Right atrium auricular region (tissue), 2 donors: ENCODE measurements at places on chromosomes 2 and 18. TPM values are rescaled to one million over a fixed set of nuclear protein-coding genes. Genes with fewer than 3 reads are reported as not detected.

DNA sequence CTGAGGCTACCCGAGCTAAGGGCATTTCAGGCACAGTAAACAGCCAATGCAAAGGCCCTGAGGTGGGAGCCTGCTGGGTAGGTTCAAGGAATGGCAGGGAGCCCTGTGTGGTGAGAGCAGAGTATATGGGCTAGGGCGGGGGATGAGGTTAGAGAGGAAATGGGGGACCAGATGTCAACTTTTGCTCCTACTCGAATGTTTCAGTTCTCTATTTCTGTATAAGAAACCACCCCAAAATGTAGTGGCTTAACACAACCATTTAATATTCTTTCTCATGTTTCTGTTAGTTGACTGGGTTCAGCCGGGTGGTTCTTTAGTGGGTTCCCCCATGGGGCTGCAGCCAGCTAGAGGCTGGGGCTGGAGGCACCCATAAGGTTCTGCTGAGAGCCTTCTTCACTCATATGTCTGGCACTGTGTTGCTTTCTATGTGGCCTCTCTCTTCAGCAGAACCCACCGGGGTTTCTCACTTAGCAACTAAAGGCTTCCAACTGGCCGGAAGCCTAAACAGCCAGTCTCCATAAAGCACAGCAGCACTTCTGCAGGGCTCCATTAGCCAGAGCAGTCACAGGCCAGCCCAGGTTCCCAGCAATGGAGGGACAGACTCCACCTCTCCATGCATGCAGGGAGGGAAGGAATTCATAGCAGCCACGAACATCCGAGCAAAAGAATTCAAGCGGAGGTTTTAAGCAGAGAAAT lies 5.6 kb upstream of the ATOH8 start:
- DNase-seq: no peak

DNA sequence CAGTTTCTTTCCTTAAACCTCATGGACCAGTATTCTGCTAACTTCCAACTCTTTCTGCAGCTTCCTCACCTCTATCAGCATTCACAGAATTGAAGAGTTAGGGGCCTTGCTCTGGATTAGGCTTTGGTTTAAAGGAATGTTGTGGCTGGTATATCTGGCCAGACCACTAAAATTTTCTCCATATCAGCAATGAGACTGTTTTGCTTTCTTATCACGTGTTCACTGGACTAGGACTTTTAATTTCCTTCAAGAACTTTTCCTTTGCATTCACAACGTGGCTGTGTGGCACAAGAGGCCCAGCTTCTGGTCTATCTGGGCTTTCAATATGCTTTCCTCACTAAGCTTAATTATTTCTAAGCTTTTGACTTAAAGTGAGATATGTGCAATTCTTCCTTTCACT lies 33.4 kb downstream of the SP3 start:
- DNase-seq: no peak

DNA sequence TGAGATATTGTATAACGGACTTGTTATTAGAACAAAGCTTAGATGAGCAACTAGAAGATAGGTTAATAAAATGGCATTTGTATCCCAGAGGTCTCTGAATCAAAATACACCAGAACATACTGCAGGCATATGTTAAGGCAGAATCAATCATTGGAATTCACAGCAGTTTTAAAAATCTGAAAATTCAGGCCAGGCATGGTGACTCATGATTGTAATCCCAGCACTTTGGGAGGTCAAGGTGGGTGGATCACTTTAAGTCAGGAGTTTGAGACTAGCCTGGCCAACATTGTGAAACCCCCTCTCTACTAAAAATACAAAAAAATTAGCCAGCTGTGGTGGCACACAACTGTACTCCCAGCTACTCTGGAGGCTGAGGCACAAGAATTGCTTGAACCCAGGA lies 405.2 kb downstream of the ZEB2 start:
- no peak for DNase-seq

- no peak for DNase-seq
These were observed 167.7 kb downstream of the ANAPC1 start for GRCh38 chr2:111715987-111716904.

DNA sequence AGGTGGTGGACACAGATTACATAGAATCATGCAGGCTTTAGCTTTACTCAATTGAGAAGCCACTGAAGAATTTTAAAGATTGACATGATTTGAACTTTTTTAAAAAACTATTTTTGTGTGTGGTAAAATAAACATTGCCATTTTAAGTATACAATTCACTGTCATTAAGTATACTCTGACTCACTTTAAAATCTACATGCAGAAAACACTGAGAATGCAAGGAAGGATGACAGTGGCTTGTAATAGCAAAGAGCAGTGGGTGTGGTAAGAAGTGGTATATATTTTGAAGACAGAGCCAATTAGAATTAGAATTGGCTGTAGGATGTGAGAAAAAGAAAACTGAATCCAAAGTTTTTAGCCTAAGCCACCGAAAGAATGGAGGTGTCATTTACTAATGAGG lies 14.9 kb downstream of the TRMT61B start:
- DNase-seq: no peak

DNA sequence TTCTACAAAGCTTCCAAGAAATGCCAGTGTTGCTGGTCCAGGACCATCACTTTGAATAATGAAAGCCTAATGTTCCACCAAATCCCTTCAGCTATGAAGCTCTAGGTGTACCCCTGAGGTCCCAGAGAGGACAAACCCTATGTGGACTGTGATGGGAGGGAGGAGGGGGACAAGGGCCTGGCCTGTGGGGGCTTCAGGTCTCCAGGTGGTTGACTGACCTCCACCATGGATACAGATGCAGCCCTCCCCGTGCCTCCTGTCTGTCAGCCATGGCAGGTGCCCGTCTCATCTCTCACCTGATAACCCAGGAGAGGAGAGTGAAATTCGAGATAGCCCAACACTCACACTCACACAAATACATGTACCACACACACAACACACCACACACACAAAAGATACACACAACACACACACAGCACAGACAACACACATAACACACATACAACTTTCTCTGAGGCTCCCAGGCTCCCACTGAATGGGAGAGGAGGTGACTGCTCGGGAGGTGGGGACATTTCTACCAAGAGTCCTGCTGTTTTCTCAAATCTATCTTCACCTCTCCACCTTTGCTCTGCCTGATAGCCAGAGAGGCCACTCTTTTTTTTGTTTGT lies 12.8 kb upstream of the RHOB start:
- DNase-seq: peak; percentile 49

GRCh38 chr2:78281164-78281563 lies 744.3 kb upstream of the REG3G start:
- DNase-seq: no peak

Gene DGUOK
- total RNA-seq: 36.2 TPM

Gene SPC25
- total RNA-seq: 1.9 TPM

Gene SLC4A5
- 0.28 TPM for total RNA-seq
